Diencephalon (tissue), 1 donor: ENCODE measurements at places on chromosomes 4 and X. TPM values are rescaled to one million over a fixed set of nuclear protein-coding genes. Genes with fewer than 3 reads are reported as not detected.

Gene DIPK2B
- total RNA-seq, result 2.5 TPM

Gene SPANXA1
- total RNA-seq, result not detected

Gene LNX1
- total RNA-seq, result 32.3 TPM

Gene CSAG3
- not detected for total RNA-seq

Gene RASL11B
- 6.7 TPM for total RNA-seq

Gene NUDT10
- total RNA-seq, result 37.1 TPM

Gene APBB2
- total RNA-seq, result 107 TPM

Gene RHOXF2B
- not detected for total RNA-seq

Gene FAM241A
- total RNA-seq, result 2.3 TPM

Gene MAGEC1
- not detected for total RNA-seq

Gene MAGEB2
- total RNA-seq, result not detected

Gene NOCT
- total RNA-seq, result 25.4 TPM
